ENCODE measurements at places on chromosomes 5 and 9.

DNA sequence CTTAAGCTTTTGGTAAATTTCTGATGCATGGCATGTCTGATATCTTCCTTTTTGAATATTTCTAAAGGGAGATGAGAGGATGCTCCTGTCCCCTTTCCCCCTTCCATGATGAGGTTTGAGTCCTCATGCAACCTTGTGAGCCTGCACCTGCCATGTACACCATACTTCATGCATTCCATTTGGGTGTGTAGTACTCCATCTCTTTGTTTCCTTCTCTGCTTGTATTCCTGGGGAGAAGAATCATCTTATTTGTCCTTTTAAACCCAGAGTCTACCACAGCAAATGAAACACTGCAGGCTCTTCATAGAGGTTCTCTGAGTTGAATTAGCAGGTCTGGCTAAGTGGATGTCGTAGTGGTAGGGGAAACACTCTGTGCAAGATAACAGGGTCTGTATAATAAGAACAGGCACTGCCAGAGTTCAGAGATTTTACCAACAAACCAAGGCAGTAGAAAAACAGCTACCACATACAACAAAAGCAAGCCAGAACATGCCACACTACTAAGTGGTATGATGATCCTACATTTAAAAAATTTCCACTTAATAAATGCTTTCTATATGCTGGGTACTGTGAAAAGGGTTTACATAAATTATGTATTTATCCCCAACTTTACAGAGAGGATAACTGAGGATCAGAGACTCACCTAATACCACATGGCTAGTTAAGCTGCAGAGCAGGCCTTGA is 439.8 kb upstream of the GRIA1 start:
- no peak for DNase-seq

- DNase-seq, result no peak
Measured at GRCh38 chr5:52705720-52706119, 82.0 kb upstream of the ITGA1 start.

DNA sequence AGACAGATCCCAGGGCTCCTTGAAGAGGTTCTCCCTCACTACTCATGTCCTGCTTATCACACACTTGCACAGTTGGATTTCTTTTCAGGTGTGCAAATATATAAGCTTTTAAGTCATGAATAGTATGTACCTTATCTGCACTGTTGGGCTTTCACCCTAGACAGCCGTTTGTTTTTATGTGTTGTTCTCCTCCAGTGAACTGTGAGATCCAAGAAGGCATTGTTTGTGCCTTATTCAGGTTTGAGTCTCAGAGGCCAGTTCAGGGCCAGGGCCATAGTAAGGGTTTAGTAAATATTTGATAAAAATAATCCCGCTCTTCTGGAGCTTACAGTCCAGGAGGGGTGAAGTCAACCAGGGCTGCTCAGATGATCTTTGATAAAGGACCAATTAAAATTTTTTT is 480.0 kb downstream of the TMEM38B start:
- no peak for DNase-seq

DNA sequence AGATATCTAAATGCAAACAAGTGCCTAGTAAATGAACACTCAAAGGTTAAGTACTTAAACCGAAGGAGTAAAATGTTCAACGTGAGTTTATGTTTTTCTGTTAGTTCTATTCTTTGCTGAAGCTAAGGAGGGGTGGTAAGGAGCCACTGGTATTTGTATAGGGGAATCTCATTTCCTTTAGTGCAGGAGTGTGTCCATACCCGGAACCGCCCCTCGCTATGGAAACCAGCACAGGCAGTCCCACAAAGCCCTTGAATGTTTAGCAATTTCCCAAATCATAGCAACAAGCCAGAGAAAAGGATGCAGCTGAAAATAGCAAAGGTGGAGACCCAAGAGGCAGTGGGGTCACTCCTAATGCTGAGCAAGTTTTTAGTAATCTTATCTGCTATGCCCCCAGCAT is 78.8 kb upstream of the STK32A start:
- no peak for DNase-seq

DNA sequence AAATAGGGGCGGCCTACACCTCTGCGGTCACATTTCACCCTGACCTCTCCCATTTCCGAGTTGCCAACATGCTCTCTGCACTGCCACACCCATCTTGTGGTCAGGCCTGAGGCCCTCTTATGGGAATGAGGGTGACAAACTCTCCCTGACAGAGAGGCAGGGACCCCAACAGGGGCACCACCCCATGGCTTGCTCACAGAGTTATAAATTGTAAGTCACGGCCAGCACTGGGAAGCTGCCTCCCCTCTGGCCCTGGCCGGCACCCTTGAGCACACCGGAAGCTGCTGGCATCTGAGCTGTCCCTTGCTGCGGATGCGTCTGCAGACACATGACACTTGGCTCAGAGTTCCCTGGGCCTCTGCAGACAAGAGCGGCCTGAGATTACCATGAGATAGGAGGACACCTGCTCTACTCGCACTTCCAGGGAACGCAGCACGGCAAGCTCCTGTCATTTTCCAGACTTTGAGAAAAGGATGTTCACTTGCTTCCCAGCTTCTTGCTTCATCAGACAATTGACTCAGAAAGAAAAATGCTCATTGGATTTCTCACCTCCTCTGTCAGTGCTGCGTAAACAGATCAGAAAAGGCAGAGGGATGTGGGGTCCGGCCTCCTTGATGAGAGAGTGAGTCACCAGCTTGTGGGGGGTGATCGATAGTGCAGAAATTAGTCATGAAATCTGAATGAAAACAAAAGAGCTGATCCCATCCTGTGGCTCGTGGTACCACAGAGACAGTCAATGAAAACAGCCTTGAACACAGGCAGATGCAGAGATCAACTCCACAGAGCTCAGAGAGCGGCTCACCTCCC is 269.8 kb downstream of the SYK start:
- DNase-seq, result peak; percentile 48

GRCh38 chr5:15079566-15079965 is 208.0 kb upstream of the ANKH start:
- DNase-seq, result no peak

DNA sequence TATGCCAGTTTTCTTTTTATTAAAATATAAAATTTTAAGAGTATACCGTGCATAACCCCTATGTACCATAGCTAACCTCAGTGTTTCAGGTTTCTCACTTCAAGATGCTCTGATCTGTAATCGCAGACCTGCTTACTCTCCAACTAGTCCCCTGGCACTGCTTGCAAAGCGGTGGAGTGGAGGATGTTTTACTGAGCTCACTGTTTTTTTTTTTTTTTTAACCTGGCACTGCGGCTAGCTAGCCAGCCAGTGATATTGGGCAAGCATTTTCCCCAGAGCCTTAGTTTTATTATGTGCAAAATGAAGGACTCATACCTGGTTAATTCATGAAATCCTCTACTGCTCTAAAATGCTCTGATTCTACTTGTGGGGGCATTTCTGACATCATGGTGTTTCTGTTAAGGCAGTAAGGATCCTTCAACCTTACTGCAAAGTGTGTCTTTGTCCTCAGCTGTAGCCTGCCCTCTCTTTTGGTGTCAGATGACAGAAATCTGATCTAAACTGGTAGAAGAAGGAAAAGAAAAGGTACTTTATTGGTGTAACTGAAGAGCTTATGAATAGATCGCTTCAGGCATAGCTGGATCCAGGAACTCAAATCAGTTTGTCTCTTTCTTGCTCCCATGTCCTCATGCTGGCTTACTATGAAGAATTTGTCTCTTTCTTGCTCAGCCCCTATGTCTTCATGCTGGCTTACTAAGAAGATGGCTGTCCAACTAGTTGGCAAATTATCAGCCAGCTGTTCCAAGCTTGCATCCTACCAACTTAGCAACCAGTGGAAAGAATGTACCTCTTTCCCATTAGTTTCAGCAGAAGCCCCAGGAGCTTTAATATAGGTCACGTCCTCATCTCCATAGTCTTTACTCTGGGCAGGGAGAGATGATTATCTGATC is 59.8 kb downstream of the DOCK2 start:
- no peak for DNase-seq

- DNase-seq, result no peak
Measured at GRCh38 chr5:103410172-103410571, 151.6 kb downstream of the MACIR start.

DNA sequence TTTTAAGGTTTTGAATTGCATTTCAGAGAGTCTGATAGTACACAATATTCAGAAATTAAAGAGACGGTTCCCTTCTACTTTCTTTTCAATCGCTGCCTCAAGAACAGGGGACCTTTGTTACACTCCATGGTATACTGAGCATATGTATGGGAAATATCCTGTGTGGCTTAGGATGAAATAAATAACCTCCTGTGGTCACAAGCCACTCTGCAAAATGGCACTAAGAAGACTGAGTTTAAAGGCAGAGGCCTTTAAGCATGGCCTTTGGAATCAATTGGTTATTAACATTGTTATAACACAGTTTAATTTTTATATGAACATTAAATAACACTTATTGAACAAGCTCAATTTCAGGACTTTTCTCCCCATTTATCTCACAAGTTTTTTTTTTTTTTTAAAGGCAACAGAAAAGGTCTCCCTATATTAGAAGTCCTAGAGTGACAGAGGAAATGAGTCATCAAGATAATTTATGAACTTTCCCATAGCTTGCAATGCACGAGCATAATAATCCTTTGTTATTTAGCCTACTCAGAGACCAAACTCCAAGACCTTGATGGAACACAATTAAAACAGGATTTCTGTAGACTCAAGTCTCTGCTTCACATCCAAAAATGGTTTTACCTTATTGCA is 341.9 kb downstream of the TMEM167A start:
- no peak for DNase-seq

DNA sequence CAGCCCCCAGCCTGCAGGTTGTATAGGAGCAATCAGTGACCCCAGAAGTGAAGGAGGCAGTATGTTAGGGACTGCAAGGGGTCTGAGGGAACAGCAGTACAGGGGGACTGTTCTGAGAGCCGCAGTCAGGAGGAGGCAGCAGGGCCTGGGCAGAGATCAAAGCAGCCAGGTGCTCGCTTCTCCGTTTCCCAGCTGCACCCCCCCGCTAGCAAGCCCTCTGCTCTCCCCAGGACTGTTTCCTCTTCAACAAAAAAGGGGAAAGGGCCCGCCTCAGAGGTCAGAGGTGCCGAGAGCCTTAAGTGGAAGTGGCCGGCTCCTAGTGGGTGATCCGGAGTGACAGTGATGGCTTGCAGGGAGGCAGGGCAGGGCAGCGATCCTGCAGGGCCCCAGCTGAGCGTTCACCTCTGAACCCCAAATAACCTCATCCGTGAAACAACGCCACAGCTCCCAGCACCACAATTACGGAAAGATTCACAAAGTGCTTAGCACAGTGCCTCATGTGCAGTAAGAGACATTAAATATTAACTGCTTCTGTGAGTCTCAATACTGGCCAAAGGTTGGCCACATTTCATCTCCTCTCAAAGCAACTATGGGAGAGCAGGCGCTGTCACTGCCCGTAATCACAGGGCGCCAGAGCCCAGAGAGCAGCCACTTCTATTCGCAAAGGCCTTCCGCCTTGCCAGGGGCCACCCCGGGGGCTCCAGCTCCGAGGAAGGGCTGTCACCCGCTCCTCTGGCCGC is 8.0 kb downstream of the CLPTM1L start:
- no peak for DNase-seq

DNA sequence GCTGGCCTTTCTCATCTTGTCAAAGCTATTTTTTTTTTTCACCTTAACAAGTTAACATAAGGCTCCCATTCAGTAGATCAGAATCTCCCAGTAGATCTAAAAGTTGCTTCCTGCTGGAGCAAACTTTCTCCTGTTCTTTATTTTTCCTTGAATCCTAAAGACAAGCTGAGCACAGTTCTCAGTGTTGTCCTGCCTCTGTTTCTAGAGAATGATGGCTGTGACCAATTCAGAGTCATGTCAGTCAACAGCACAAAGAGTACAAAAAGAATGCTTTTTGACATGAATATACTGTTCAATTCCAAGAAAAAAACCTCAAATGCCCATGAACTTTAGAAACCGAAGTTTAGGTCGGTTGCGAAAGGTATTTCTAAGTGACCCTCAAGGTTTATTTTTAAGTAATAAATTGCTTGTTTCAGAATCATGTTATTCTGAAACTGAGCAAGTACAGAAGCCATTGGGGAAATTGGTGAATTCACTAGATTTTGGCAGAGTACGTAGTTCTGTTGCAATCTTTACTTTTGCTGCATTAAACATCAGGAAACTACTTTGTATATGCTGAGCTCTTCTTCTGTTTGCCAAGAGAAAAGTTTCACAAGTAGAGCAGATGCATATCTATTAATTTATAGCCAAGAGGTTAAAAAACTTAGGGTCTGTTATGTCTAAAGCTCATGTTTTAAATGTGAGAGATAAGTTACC is 161.7 kb upstream of the RPS23 start:
- no peak for DNase-seq

- DNase-seq, result no peak
Measured at GRCh38 chr5:96228408-96228807, 204.6 kb downstream of the PCSK1 start.
